ENCODE measurements at places on chromosomes 4 and X.

DNA sequence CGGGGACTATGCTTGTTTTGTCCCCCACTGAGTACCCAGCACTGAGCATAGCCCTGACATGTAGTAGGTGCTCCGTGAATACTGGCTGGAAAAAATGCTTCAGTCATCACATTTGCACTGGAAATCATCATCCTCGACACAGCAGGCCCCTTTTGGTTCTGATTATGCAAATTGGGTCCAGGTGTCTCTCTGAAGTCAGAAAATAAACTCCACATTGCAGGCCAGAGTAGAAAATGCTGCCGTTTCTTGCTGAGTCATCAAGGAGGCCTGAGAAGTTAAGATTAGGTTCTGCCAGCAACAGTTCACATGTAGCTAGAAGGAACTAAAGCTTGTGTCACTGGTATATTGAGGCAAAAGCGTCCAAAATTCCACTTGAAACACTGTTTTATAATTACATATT is 15.0 kb upstream of the STK32B start:
- peaks cover 3% of the 10 kb centered on the region for H3K4me1 ChIP-seq
- no peak overlapping the region for H3K4me3 ChIP-seq
- H3K27me3 ChIP-seq: peaks cover 11% of the 10 kb centered on the region
- DNase-seq: no peak
- no peaks in the 10 kb centered on the region for H3K36me3 ChIP-seq
- H3K27ac ChIP-seq: no peak overlapping the region

DNA sequence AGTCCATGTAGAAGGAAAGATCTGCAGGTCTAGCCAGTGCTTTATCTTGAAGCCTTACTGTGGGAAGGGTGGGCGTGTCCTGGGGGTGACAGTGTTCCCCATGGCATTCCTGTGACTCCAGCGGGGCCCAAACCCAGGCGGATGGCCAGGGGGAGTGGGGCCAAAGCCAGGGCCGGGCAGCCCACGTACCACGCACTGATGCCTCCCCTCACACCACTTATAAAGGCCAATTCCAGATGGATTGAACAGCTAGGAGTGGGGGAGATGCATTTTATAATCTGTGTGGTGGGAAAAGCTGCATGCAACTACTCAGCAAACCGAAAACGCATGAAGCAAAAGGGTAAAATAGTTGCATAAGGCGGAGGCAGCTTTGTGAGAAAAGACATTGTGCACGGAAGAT is 36.4 kb downstream of the NELFA start:
- DNase-seq: no peak
- no peaks in the 10 kb centered on the region for H3K4me1 ChIP-seq
- H3K27me3 ChIP-seq: no peaks in the 10 kb centered on the region
- no peak overlapping the region for H3K4me3 ChIP-seq
- H3K27ac ChIP-seq: no peak overlapping the region
- peaks cover 15% of the 10 kb centered on the region for H3K36me3 ChIP-seq

- H3K36me3 ChIP-seq: peaks cover 9% of the 10 kb centered on the region
- no peak overlapping the region for H3K27ac ChIP-seq
- H3K4me3 ChIP-seq: no peak overlapping the region
- peaks cover 3% of the 10 kb centered on the region for H3K27me3 ChIP-seq
Observed at GRCh38 chr4:7411491-7411890, 23.2 kb downstream of the PSAPL1 start.

DNA sequence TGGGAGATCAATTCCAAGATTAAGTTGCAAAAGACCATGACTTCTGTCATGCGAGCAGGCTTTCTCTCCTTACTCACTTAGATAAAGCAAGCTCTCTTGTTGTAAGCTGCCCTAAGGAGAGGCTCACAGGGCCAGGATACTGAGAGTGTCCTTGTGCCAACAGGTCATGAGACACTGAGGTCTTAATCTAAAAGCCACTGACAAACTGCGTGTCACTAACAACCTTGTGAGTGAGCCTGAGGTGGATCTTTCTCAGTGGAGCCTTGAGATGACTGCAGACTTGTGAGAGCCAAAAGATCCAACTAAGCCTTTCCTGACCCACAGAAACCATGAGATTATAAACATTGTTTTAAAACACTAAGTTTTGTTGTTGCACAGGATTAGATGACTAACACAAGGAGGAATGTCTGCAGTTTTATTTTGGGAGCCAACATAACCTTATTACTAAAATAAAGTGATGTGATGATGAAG is 170.5 kb downstream of the SLC39A8 start:
- no peak overlapping the region for H3K27ac ChIP-seq
- no peaks in the 10 kb centered on the region for H3K4me1 ChIP-seq
- H3K4me3 ChIP-seq: no peak overlapping the region
- no peaks in the 10 kb centered on the region for H3K36me3 ChIP-seq
- DNase-seq: no peak

DNA sequence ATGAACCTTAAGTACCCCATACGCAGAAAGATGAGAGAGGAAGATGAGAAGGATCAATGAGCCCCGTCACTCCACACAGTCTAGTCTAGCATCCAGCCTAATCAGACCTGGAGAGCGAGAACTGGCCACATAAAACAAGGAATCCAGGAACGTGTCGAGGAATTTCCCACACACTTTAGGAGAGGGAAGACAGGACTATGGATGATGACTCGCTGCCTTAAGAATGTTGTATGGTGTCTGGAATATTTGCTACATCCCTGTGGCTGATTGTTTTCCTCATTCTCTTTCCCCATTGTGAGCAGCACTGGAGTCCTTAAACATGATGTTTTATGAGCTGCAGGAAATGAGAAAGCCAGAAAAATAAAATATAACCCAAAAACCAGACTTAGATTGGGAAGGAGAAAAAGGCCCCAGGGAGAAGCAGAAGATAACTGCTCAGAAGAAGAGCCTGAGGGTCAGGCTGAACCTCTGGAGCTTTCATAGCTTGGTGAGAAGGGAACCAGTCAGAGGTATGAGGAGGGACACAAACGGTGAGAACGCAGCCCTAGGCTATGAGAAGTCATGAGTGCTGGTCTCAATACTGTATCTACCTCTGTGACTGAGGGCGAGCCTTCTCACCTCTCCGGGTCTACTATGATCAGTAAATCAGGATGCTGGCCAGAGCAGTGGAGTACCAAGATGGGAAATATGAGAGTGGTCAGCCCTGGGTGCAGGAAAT is 139.5 kb upstream of the NOCT start:
- H3K27ac ChIP-seq: no peak overlapping the region
- H3K27me3 ChIP-seq: peaks cover 2% of the 10 kb centered on the region
- H3K36me3 ChIP-seq: no peaks in the 10 kb centered on the region
- peaks cover 3% of the 10 kb centered on the region for H3K4me1 ChIP-seq
- DNase-seq: no peak
- H3K4me3 ChIP-seq: no peak overlapping the region

- H3K27ac ChIP-seq: no peak overlapping the region
- H3K36me3 ChIP-seq: no peaks in the 10 kb centered on the region
- peaks cover 4% of the 10 kb centered on the region for H3K27me3 ChIP-seq
- DNase-seq: no peak
- no peaks in the 10 kb centered on the region for H3K4me1 ChIP-seq
Observed at GRCh38 chrX:12567857-12568256, 223.4 kb upstream of the PRPS2 start.

Measured in immature natural killer cell (primary cell).